Smooth muscle cell of the brain vasculature (primary cell): ENCODE measurements at places on chromosomes 7 and 10.

DNA sequence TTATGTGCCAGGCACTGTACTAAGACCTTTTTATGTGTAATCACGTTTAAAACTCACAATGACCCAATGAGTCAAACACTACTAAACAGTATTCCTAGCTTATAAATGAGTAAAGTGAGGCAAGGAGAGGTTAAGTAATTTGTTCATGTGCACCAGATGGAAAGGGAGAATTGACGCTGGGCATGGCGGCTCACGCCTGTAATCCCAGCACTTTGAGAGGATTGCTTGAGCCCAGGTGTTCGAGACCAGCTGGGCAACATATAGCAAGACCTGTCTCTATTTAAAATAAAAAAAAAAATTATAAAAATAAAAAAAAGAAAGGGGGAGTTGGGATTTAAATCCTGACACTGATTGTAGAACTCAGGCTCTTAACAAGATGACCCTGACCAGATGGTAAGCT, 46.7 kb upstream of the DLG5 start:
- DNase-seq = no peak

GRCh38 chr10:63421591-63421990, 44.2 kb downstream of the JMJD1C start:
- no peak for DNase-seq

DNA sequence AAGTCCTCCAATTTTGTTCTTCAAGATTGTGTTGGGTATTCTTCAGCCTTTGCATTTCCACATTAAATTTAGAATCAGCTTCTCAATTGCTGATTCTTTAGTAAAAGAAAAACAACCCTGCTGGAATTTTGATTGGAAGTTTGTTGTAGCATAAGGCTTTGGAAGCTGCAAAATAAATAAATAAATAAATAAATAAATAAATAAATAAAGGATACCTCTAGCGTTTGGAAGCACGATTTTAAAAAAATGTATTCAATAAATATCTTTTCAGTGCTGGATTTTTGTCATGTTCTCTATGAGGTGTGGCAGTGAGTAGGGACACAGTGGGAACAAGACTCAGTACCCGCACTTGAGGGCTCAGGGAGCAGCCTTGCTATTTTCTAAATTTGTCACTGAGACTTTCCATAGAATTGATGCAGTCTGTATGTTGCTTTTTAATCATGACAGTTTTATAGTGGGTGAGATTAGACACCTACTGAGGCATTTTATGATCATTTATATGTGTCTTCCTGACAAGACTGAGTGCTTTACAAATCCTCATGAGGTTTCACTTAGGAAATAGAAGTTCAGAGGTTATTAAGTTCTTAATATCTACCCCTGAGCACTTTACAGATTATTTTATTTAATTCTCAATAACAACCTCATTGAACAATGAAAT, 22.3 kb upstream of the COMMD3 start:
- no peak for DNase-seq

DNA sequence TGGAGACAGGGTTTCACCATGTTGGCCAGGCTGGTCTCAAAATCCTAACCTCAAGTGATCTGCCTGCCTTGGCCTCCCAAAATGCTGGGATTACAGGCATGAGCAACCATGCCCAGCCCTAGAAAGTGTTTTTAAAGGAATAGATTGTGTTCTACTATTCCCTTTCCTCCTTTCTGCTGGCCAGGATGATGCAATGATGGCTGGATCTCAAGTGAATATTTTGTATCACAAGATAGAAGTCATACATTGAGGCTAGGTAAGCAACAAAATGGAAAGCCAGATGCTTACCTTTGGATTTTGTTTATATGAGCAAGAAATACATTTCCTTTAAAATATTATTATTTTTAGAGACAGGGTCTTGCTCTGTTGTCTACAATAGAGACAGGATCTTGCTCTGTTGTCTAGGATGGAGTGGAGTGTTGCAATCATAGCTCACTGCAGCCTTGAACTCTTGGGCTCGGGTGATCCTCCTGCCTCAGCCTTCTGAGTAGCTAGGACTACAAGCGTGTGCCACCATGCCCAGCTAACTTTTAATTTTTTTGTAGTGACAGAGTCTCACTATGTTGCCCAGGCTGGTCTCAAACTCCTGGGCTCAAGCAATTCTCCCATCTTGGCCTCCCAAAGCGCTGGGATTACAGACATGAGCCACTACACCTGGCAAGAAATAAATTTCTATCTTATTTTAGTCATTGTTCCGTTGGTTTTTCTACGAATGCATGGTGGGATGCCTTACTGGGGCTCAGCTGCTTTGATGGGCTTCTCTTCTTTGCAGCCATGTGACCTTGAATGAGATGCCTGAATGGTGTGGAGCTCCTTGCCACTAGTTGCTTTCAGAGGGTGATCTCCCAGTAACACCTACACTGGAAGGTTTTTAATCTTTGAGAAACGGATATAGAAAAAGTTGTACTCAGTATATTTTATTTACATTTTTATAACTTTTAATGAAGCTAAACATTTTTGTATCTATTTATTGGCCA, 5.8 kb upstream of the AEBP1 start:
- no peak for DNase-seq

- no peak for DNase-seq
Observed at GRCh38 chr10:42753507-42754154, 29.0 kb upstream of the BMS1 start.

GRCh38 chr7:96636342-96636860, 73.2 kb downstream of the SEM1 start:
- no peak for DNase-seq

- no peak for DNase-seq
Observed at GRCh38 chr10:112722758-112723157, 227.3 kb upstream of the TCF7L2 start.

DNA sequence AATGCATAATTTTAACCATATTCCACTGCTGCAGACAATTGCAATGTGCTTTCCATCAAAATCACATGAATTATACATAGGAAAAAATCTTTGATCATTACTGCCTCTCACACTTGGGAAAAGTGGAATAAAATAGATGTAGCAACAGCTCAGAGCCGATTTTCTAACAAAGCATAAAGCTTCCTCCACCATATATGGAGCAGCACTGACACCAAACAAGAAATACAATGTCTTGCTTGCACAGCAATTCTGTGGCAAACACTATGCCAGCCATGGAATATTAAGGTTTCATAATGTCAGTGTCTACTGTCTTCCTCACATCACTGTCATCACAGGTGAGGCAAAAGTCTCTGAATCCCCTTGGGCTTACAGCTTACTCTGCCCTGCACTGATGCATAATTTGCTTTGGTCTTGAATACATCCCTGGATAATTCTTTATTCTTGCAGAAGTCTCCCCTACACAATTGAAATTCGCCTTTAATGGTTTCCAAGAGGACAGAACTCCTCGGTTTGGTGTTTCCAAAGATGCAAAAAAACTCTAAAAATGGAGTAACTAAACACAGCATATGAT, 198.5 kb downstream of the CACNA2D1 start:
- no peak for DNase-seq

DNA sequence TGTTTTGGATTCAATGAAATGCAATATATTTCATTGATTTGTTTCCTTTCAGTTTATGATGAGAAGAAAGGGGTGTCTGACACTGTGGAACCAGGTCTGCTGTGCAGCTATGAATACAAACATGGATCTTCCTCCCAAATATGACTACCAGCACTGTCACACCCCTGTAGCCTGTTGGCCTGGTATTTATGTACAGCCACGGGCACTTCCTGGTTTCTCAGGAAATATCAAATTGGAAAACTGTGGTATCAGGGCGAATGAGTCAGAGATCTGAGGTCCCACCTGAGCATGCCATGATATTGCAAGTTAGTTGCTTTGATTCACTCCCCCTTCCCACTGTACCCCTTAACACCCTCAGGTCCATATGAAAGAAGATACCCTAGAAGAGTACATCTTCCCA, 87.8 kb downstream of the DNMBP start:
- no peak for DNase-seq

GRCh38 chr7:85776691-85777345, 590.0 kb upstream of the SEMA3D start:
- no peak for DNase-seq

DNA sequence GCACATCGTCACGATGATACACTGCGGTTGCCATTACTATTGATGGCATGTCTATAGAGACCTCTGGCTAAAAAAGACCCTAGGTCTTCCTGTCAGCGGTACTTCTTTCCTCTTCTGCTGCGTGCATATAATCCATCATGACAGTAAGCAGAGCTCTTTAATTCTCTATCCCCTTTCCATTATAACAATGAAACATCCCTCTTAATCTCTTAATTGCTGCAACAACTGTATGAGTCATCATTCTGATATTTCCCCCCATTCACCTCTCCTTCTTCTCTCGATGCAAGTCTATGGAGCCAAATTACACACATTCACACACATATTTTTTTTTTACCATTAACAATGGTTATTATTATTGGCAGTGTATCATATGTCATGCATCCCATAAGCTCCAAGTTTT, 45.2 kb upstream of the AKR1E2 start:
- DNase-seq = no peak

DNA sequence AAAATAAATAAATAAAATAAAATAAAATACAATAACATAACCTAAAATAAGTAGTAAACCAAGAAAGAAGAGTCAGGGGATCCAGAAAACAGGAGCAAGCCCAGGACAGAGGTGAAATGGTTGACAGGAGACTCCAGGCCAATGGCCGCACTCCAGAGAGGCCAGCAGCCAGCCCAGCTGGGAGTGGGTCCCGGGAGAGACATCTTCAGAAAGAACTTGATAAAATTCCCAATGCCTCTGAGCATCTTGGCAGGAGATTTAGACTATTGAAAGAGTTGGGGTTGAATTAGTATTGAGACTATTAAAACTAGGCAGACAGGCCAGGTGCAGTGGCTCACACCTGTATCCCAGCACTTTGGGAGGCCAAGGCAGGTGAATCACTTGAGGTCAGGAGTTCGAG, 62.6 kb downstream of the CLIP2 start:
- DNase-seq = no peak

- DNase-seq = no peak
Observed at GRCh38 chr7:133919810-133920209, 207.3 kb upstream of the LRGUK start.

DNA sequence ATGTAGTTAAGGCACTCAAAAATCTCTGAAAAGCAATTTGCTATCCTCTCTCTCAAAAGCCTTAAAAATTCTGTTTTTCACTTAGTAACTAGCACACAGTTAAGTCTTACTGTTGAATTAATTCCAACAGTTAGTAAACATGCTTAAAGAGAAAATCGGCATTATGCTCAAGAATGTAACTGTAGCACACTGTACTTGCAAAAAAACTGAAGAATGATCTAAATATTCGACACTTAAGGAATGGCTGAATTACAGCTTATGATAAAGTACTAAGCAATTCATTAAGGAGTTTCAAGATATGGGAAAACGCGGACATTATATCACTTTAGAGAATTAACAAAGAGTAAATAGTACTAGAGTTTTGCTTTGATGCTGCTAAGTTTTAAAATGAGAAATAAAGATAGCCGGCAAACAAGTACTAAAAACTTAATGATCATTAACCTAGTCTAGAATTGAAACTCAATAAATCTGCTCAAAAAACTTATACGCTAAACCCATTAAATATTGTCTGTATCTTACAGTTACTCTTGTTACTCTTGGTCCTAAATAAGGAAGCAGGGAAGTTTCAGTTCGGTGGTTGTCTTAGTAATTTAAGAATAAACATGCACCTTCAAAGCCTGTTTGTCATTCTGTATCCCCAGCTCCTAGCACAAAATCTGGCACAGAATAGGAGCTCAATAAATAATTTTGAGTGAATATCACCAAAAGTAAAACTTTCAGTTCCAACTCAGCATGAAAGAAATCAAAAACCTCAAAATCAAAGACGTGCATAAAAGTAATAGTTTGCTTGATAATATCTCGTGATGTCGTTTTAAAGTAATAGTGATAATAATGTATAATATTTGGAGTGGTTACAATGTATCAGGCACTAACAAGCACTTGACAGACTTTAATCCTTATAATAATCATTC, 1.2 kb downstream of the TRDMT1 start:
- no peak for DNase-seq

DNA sequence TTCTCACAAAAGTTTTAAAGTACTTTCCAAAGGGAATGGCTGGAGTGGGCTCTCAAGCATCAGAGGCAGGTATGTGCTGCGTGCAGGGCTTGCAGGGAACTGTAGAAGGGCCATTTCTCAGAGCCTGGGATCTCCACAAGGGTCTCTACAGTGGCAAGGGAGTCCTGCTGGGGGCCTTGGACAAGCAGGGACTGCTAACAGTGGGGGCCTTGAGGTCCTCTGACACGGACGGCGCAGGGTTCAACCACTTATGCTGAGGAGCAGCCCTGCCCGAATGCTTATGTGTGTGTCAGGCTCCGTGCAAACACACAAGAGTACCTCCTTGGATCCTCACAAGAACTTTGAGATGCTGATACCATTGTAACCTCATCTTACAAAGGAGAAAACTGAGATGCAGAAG, 342.1 kb upstream of the COBL start:
- no peak for DNase-seq

GRCh38 chr10:93913706-93914105, 19.9 kb downstream of the SLC35G1 start:
- no peak for DNase-seq

DNA sequence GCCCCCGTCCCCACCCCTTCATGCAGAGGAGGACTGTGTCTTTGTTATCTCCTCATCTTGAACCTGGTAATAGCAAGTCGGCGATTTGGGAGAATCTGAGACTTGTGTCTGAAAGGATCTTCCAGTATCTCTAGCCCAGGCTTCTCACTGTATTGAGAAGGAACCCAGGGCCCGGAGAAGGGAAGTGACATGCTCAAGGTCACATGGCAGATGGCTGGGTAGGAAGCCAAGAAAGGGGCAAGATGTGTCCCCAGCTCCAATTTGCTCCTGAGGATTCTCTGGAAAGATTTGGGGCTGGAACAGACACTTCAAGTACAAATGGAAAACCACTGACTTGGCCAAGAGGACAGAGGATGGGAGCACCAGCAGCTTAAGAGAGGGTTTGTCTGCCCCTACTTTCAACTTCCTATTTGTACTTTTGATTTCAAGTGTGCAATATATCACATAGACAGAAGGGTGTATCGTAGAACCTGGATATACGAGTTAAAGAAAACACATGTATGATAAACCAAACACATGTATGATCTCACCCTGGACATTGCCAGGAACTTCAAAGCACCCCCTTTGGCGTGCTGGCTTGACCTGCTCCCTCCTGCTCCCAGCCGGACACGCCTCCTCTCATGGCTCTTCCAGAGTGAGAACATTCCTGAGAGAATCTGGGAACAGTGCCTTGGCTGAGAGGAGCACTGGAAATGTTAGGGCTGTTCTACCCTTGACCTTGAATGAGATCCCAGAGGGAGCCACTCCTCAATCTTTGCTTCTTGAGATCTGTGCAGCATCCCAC, 79.7 kb downstream of the CDH23 start:
- DNase-seq = no peak

DNA sequence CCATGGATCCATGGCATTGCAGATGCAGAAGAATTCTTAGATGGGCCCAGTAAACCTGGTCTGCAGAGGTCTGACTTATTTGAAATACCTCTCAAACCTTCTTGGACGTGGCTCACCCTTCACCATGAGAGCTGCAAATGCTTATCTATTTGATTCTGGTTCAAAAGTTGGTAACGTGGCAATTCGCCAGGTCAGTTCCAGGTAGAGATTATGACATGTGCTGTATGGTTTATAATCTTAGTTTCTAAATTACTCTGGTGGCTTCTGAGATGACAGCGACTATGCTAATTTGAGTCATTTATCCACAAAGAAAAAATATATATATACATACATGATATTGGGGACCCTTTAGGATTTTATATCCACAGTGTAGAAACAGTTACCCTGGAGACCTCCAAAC, 68.8 kb downstream of the NRP1 start:
- no peak for DNase-seq

GRCh38 chr7:26319636-26320035, 28.0 kb downstream of the SNX10 start:
- DNase-seq = no peak

GRCh38 chr7:123096976-123097375, 101.5 kb upstream of the TAS2R16 start:
- DNase-seq = no peak
